Thyroid gland (tissue), 4 donors: ENCODE measurements at places on chromosomes 3 and 15. TPM values are rescaled to one million over a fixed set of nuclear protein-coding genes. Genes with fewer than 3 reads are reported as not detected.

DNA sequence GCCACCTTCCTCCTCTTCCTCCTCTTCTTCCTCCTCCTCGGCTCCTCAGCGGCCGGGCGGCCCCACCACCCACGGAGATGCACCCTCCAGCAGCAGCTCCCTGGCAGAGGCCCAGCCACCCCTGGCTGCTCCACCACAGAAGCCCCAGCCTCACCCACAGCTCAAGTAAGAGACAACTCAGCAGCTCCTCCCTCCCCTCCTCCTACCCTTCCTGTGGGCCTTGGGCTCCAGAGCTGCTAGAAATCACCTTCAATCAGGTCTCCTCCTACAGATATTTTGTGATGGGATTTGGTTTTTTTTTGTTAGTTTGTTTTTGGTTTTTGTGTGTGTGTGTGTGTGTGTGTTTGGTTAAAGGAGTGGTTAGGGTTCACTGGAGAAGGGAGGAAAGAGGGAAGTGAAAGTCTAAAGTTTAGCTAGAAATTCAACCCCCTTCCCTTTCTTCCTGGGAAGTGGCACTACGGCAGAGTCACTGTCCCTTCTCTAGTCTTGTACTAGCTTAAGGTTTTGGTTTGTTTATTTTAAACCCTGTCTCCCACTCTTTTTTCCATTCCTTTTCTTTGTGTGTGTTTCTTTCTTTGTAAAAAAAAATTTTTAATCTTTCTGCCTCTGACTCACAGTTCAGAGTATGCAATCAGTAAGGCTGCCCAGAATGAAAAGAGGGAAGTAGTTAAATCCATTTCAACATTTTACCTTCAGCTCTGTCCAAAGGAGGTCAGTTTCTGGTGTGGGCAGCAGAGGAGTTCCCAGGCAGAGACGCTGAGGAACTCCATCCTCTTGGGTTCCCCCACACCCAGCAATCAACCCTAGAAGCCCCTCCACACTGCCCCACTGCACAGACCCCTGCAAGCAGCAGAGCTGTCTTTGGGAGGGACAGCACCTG lies 29.0 kb upstream of the TIMP4 start:
- H3K4me1 ChIP-seq, result peaks cover 33% of the 10 kb centered on the region

DNA sequence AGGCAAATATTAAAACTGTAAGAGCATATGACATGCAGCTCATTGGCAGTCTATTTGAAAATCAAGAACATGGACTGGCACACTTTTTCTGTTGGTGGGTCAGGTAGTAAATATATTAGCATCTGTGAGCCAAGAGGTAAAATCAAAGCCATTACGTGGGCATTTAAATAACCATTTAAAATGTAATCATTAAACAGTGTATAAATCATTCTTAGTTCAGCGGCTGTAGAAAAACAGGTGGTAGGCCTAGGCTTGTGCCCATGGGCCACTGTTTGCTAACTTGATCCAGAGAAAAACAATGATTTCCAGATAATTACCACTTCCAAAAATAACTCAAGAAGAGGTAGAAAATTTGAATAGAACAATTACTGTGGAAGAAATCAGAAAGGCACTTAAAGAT lies 105.1 kb downstream of the CHST2 start:
- H3K27ac ChIP-seq, result no peak overlapping the region
- DNase-seq, result no peak
- H3K4me1 ChIP-seq, result peaks cover 5% of the 10 kb centered on the region

Gene ROPN1
- 0.54 TPM for total RNA-seq

GRCh38 chr15:45439521-45440260 lies 61.3 kb upstream of the GATM start:
- H3K4me3 ChIP-seq, result no peak overlapping the region
- H3K27me3 ChIP-seq, result no peaks in the 10 kb centered on the region
- H3K4me1 ChIP-seq, result peaks cover 14% of the 10 kb centered on the region
- no peak for DNase-seq

Gene ITIH4
- 3.9 TPM for total RNA-seq

DNA sequence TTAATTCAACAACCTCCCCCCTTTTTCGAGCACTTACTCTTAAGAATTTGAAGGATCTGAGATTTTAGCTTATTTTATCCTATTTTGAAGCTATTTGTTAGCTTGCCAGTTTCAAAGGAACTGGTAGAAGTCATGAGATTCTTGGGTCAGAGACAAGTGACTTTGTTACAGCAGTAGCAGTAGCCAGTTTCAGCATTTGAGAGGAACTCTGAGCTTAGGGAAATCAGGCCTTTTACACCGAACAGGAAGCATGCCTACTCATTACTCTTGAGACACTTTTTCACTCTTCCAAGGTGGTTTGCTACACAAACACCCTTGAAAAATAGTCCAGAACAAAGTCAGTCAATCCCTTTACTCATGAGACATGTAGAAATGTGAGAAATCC lies 24.5 kb upstream of the TM4SF1 start:
- H3K4me3 ChIP-seq, result no peak overlapping the region
- no peaks in the 10 kb centered on the region for H3K36me3 ChIP-seq
- peaks cover 12% of the 10 kb centered on the region for H3K4me1 ChIP-seq

DNA sequence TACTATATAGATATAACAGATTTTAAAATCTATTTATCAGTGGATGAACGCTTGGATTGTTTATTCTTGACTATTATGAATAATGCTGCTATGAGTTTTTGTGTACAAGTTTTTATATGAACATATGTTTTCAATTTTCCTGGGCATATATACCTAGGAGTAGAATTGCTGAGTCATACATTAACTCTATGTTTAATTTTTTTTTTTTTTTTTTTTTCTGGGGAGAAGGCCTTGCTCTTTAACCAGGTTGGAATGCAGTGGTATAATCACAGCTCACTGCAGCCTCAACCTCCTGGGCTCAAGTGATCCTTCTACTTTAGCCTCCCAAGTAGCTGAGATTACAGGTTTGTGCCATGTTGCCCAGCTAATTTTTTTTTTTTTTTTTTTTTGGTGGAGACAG lies 9.1 kb downstream of the CIDEC start:
- H3K36me3 ChIP-seq, result no peaks in the 10 kb centered on the region
- no peak overlapping the region for H3K27ac ChIP-seq
- DNase-seq, result no peak
- no peaks in the 10 kb centered on the region for H3K27me3 ChIP-seq

DNA sequence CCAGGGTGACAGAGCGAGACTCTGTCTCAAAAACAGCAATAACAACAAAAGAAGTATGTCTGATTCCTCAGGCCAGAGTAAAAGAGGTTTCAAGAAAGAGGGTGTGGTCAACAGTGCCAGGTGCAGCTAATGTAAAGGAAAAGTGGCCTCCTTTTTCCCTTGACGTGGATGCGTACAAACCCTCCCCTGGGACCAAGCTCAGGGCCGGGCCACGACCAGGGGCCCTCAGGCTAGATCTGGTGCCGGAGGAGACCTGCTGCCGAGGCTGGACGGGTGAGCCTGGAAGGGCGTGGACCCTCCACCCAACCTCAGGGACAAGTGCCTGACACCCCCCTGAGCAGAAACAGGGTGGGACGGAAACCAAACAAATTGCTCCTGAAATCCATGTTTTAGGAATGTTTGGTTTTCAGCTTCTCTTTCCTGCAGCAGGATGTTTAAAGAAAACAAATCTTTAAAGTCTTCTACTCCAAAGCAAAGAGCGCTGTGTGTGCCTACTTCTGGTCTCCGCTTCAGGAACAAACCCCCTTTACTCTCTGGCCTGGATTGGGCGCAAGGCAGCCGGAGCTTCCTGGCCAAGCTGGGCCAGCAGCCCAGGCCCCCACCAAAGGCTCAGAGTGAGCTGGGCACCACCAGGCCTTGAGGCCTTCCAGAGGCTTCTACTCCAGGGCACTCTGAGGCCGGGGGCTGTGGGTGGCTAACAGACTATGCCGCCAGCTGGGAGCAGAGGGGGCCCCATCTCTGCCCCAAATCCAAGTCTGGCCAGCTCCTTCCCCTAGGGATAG lies 21.4 kb downstream of the ZDHHC19 start:
- no peaks in the 10 kb centered on the region for H3K4me1 ChIP-seq

Gene GABRB3
- total RNA-seq, result 46.7 TPM

DNA sequence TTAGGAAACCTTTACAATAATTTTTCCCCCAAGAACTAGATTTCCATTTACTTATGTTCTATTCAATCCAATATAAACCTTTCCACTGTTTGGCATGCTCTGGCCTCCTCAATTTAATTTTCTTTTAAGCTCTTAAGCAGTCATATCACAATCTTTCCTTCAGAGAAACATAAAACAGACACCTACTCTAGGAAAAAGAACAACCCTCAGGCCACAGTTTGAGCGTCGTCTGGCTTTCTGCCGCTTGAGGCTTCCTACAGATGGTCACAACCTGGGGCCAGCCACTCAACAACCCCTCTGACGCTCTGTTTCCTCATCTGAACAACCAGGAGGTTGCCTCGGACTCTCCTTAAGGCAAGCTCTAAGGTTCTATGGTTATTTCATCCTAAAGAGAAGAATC lies 143.3 kb downstream of the ADAMTS17 start:
- no peaks in the 10 kb centered on the region for H3K36me3 ChIP-seq
- H3K4me1 ChIP-seq, result peaks cover 10% of the 10 kb centered on the region
- no peak overlapping the region for H3K27ac ChIP-seq
- no peak for DNase-seq

DNA sequence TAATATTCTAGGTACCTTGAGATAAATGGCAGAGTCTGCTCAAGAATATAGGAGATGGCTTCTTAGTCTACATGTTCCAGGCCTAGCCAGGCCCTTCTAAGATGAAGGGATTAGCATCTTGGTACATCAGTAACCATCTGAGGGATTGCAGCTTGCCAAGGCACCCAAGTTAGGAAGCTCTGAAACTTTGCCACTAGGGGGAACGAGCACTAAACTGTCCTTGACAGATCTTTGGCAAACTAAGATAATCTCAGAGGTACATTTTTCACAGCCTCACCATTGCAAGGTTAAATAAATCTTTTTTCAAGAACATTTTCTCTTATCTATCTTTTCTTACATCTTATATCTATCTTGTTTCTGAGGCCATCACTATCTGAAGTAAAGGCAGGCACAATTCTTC lies 351.2 kb downstream of the RAP2B start:
- DNase-seq, result no peak
- H3K4me1 ChIP-seq, result no peaks in the 10 kb centered on the region
- H3K36me3 ChIP-seq, result no peaks in the 10 kb centered on the region
- no peaks in the 10 kb centered on the region for H3K27me3 ChIP-seq
- H3K4me3 ChIP-seq, result no peak overlapping the region
- H3K27ac ChIP-seq, result no peak overlapping the region

Gene CORO2B
- total RNA-seq, result 9.6 TPM

Gene SLC24A5
- not detected for total RNA-seq

Gene CCR8
- total RNA-seq, result not detected

DNA sequence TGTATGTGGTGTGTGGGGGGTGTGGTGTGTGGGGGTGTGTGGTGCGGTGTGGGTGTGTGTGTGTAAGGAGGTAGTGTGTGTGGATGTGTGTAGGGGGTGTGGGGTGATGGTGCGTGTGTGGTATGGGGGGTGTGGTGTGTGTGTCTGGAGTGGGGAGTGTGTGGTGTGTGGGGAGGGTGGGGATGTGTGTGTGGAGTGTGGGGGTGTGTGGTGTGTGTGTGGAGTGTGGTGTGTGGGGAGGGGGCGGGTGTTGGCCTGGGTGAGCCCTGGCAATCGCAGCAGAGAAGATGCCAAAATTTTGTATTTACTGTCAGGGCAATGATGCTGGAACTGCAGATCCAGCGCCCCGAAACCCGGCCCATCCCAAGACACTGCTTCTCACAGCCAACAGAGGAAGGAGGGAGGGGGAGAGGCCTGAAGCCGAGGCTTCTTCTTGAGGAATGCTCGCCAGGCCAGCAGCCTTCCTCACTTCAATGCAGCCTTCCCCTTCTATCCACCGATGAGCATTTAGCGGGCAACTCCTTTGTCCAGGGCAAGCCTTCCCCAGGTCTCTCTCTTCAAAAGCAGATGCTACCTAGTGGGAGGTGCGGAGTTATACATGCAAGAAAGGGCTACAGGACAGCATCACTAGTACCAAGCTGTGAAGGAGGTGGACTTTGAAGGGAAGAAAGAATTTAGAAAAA lies 11.9 kb upstream of the SRP14 start:
- H3K4me1 ChIP-seq, result peaks cover 62% of the 10 kb centered on the region
- H3K36me3 ChIP-seq, result no peaks in the 10 kb centered on the region
- no peak overlapping the region for H3K4me3 ChIP-seq
- no peak for DNase-seq
- H3K27me3 ChIP-seq, result no peaks in the 10 kb centered on the region

DNA sequence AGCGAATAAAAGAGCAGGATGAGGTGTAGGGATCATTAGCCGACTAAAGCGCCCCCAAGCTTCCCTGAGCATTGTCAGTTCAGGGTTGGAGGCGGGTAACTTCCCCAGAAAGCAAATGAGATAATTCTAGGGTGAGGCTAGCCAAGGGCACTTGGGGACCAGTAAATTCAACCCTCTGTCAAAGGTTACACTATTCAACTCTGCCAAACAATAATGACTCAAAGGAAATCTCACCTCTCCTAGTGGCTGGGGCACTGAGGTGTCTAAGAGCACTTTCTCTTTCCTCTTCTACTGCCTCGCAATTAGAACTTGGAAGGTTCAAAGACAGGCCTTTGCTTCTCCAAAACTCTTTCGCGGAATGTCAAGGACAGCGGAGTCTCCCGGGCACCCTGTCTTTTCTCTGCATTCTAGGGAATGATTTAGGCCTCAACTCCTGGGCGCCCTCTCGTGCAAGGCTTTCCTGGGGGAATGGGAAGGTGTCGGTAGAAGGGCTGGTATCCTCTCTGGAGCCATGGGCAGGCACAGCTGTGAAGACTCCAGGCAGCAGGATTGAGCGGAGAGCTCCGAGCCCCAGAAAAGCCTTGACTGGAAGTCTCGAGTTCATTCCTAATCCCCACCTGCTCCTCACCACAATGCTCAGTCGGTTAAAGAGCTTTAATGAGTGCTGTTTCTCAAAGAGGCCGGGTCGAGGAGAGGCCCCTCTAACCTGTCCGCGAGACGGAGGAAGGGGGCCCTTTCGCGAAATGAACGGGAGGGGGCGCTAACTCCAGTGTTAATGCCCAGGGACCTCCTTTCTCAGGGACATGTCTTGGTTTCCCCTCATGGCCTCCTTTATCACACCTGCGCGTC lies 21.9 kb downstream of the ZIC4 start:
- no peaks in the 10 kb centered on the region for H3K4me1 ChIP-seq
- DNase-seq, result no peak
- H3K27ac ChIP-seq, result no peak overlapping the region
- peaks cover 27% of the 10 kb centered on the region for H3K27me3 ChIP-seq
- no peak overlapping the region for H3K4me3 ChIP-seq

DNA sequence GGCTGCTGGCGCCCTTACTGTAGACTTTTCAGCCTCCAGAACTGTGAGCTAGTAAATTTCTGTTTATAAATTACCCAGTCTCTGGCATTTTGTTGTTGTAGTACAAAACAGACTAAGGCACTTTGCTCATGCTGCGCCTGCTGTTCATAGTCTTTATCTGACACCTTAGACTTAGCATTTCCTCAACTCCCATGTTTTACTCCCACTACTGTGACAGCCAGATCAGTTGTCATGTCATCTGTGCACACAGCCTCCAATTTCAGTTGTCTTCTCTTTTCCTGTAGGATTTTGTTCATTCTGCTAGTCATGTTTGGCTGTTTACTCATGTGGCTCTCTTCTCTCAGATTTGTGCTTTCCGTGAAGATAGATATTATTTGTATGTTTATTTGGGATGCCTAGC lies 62.0 kb downstream of the TCF12 start:
- H3K36me3 ChIP-seq, result no peaks in the 10 kb centered on the region
- H3K4me3 ChIP-seq, result no peak overlapping the region

Gene TEX9
- 48.0 TPM for total RNA-seq

- no peak for DNase-seq
- H3K27me3 ChIP-seq, result no peaks in the 10 kb centered on the region
- H3K36me3 ChIP-seq, result no peaks in the 10 kb centered on the region
- H3K27ac ChIP-seq, result no peak overlapping the region
- no peak overlapping the region for H3K4me3 ChIP-seq
- H3K4me1 ChIP-seq, result no peaks in the 10 kb centered on the region
Observed at GRCh38 chr3:150106740-150107428, 136.2 kb upstream of the PFN2 start.

GRCh38 chr3:177516158-177517011 lies 319.1 kb upstream of the TBL1XR1 start:
- peak overlapping the region; percentile 86 for H3K27ac ChIP-seq
- H3K4me1 ChIP-seq, result peaks cover 45% of the 10 kb centered on the region
- H3K27me3 ChIP-seq, result no peaks in the 10 kb centered on the region
- no peaks in the 10 kb centered on the region for H3K36me3 ChIP-seq
- peak; percentile 94 for DNase-seq
- H3K4me3 ChIP-seq, result no peak overlapping the region
